GOT3 (cell line): ENCODE measurements at places on chromosomes 7 and 10.

DNA sequence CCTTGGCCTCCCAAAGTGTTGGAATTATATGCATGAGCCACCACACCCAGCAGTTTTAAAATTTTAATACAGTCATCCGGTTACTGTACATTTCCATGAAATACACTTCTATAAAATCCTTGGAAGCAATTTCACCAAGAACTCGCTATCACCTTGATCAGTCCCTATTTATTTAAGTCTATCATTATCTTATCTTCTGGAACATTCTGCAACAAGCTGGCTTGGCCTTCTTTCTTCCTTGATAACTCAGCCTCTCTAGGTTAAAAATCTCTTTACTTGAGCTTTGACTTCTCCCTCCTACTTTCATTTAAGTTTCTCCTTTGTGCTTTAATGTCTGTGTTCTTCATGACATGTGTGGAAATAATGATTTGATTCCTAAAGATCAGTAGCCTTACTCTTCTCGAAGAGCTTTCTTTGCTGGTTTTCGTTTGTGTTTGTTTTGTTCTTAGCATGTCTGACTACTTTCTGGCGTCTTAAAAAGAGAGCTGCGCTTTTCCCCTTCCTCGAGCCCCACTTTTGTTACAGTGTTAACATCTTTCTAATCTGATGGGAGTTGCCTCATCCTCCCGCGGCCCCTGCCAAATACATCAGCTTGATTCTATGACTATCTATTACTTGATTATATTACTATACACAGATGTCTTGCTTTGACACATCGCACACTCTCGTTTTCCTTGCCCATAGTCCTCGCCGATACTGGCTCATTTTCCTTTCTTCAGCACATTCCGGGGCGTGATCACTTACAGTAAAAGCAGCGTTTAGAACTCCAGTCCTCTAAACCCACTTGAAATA is 11.1 kb upstream of the CALML5 start:
- DNase-seq = no peak

DNA sequence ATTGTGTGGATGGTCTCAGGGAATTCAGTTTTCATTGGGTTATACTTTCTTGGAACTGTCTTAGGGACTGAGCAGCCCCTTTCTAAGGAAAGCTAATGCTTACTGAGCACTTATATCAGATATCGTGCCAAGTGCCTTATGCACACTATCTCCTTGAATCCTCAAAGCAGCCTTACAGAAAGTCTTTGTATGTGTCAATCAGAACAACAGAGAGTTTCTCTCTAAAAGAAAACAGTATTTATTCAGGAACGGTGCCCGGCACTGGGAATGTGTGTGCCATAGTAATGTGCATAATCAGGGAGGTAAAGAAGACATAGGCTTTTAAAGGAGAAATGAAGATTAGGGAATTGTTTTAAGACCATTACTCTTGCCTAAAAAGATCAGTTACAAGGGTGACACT is 17.3 kb downstream of the ANTXRL start:
- DNase-seq = no peak

DNA sequence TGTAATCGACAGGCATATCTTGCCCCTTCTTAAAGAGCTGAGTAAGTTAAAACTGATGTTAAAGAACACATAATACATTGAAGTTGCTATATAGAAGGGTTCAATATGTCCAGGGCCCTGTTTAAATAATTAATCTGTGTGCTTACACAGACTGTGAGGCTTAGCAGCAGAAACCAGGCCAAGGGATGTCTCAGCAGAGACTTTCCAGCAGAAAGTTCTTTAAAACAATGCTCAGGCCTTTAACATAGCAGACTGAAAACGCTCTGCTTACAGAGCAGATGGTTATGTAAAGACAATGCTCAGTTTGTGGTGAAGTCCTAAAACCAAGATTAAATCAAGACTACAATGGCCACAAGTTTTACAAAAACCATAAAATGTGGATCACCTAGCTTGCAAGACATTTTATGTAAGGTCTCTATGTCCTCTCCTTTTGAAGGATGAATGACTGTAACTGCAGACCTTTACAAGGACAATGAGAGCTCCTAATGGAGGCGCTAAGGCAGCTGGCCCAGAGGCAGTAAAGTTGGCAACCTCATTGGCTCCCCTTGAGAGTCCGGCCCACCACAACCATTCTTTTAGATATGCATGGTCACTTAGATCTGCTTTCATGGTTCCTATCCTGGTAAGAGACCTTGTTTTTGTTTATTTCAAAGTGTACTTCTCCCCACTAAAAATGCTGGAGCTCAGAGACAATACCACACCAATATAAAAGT is 56.3 kb downstream of the FZD1 start:
- DNase-seq = no peak

GRCh38 chr7:134449680-134450079 is 9.2 kb downstream of the AKR1B1 start:
- no peak for DNase-seq

DNA sequence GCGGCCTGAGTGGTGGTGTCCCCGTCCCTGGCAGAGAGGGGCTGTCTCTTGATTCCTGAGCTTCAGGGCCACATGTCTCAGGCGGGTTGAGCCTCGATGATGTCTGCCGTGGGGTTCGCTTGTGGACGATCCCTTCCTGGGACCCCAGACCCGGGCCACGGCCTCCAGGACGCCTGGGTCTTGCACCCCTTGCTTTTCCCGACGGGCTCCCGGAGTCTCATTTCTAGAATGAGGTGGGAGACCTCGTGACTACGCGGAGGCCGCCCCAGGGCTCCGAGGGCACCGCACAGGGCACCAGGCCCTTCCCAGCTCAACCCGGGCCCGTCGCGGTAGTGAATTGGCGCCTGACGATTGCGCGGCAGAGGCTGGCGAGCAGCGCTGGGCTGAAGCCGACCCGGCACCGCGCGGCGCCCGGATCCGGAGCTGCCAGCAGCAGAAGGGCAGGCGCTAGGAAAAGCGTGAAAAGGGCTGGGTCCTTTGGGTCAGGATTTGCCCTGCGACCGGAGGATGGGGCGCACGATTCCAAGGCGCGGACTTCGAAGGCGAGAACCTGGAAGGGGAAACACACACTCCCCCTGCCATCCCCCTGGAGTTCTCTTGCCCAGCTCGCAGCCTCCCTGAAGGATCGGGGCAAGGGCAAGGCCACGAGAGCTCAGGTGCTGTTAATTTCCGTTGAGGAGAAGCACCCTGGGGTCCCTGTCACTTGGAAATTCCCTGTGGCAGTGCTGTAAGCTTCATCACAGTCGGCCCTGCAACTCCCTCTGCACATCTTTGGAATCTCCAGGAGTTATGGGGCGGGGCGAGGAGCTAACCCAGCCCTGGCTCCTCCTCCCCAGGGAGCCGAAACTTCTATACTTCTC is 15.5 kb downstream of the TLX1 start:
- DNase-seq = no peak

GRCh38 chr10:13851906-13852305 is 265.1 kb downstream of the PRPF18 start:
- DNase-seq = no peak
